T-helper 22 cell (primary cell): ENCODE measurements at places on chromosomes 11 and 22.

GRCh38 chr11:7851391-7851790 lies 54.6 kb upstream of the OR5P2 start:
- no peak for DNase-seq

GRCh38 chr22:49551897-49552614 lies 275.6 kb downstream of the BRD1 start:
- DNase-seq, result no peak

- peak; percentile 34 for DNase-seq
Observed at GRCh38 chr11:2928605-2929530, at the start of gene PHLDA2. PHLDA2 (minus strand) TSS chr11:2929420; CDS start chr11:2929364, 56 bp downstream.

- no peak for DNase-seq
Observed at GRCh38 chr11:134499990-134500389, 87.9 kb upstream of the B3GAT1 start.

- no peak for DNase-seq
Observed at GRCh38 chr11:113314065-113314388, 356 bp upstream of the TTC12 start.

GRCh38 chr11:11992257-11993212 lies 15.9 kb downstream of the DKK3 start:
- DNase-seq, result no peak

GRCh38 chr11:47724041-47724729 lies 9.0 kb upstream of the AGBL2 start:
- DNase-seq, result no peak

DNA sequence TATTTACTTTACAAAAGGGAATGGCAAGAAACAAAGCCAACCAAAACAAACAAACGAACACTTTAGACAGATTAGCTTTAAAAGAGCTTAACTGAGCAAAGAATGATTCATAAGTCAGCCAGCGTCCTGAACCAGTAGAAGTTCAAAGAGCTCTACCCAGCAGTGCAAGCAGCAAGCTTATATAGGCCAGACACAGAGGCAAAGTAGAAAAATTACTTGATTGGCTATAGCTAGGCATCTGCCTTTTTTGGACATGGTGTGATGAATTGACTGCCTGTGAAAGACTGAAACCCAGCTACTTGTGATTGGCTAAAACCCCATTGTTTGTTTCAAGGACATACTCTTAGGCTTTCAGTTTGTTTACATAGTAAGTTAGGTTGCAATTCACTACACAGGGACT lies 2120.0 kb upstream of the RAG2 start:
- no peak for DNase-seq

GRCh38 chr22:36771356-36772063 lies 4.4 kb downstream of the IFT27 start:
- DNase-seq, result no peak

DNA sequence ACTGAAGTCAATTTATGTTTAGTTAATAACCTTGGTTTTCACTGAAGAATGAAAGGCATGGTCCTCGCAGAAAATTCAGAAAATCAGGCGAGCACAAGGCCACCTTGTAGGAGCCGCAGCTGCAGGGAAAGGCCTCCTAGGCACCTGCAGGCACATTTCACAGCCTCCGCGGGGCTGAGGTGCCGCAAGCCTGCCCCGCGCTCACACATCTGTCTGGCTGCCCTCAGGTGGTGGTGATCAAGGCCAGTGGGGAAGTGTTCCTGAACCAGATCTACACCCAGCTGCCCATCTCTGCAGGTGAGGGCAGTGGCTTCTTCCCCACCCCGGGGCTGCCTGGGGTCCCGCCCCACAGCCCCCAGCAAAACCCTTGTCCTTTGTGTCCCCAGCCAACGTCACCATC lies 10.5 kb downstream of the MUC5AC start:
- DNase-seq, result no peak

DNA sequence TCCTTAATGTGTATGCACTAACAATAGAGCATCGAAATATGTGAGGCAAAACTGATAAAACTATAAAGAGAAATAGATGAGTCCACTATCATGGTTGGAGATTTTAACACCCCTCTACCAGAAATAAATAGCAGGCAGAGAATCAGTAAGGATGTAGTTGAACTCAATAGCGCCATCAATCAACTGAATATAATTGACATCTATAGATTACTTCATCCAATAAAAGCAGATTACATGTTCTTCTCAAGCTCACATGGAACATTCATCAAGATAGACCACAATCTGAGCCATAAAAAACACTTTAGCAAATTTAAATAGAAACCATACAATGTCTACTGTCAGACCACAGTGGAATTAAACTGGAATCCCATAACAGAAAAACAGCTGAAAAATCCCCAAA lies 46.9 kb upstream of the NUP160 start:
- DNase-seq, result no peak

GRCh38 chr11:225734-226453 lies 10.2 kb downstream of the SIRT3 start:
- no peak for DNase-seq

- DNase-seq, result peak; percentile 37
Observed at GRCh38 chr11:61120706-61121191, 18.5 kb downstream of the CD5 start.

- no peak for DNase-seq
Observed at GRCh38 chr11:61416941-61417340, 12.8 kb downstream of the CPSF7 start.

DNA sequence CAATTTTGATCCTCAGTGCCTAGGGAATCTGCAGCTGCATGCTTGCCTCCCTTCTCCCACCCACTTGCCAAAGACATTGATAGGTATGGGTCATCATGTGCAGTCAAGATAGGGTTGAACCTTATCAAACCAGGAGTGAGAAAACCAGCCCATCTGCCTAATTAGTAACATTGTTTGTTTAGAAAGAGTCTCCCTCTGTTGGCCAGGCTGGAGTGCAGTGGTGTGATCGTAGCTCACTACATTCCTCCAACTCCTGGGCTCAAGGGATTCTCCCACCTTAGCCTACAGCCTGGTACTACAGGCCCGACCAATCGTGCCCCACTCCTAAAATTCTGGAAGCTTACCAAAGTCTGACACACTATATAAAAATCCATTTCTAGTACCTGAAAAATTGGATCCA lies 4.6 kb downstream of the C11orf71 start:
- DNase-seq, result no peak

GRCh38 chr22:24209016-24209415 lies 27.7 kb downstream of the SUSD2 start:
- no peak for DNase-seq

DNA sequence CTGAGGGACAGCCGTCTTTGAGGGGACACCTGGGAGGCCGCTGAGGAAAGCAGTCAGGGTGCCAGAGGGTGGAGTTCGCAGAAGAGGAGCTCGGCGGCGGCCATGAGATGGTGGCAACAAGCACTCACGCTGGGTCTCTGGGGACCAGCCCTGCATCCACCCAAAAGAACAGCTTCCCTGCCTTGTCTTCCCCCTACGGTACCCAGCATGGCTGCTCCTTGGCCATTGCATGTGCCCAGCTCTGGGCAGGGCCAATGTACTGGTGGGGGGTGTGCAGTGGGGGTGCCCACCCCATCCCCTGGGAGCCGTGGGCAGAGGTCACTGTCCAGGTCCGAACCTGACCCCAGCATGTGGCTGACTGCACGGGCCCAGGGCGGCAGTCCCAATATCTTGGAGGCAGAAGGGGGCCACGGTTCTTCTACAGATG lies 42.3 kb downstream of the OSBPL5 start:
- no peak for DNase-seq

DNA sequence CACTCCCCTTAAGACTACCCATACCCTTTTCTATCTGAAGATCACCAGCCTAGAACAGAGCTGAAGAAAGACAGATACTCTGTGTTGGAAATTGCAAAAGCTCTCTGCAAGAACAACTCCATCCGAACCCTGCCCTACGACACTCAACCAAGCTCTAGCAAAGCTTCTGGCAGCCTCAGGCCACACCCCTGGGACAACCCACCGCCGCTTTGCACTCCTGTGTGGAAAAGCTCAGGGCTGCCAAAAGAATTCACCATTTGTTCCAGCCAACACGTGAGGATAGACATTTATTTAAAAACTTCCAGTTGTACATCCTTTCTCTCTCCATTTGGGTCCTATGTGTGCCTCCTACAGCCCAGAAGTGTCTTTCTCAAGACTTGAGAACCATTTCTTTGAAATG lies 62.4 kb upstream of the CD5 start:
- no peak for DNase-seq

DNA sequence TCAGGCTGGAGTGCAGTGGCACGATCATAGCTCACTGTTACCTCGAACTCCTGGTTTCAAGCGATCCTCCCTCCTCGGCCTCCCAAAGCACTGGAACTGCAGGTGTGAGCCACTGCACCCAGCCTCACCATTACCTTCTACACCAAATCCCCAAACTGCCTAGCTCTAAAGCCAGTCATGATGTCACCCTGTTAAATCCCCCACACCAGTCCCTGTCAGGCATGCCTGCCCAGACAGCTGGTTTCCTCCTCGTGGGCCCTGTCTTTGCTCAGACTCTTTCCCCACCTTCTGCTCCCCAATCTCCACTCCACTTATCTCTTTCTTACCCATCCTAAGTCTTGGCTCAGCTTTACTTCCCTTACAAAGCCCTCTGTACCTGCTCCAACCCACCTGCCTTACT lies 12.5 kb upstream of the EXPH5 start:
- DNase-seq, result no peak

DNA sequence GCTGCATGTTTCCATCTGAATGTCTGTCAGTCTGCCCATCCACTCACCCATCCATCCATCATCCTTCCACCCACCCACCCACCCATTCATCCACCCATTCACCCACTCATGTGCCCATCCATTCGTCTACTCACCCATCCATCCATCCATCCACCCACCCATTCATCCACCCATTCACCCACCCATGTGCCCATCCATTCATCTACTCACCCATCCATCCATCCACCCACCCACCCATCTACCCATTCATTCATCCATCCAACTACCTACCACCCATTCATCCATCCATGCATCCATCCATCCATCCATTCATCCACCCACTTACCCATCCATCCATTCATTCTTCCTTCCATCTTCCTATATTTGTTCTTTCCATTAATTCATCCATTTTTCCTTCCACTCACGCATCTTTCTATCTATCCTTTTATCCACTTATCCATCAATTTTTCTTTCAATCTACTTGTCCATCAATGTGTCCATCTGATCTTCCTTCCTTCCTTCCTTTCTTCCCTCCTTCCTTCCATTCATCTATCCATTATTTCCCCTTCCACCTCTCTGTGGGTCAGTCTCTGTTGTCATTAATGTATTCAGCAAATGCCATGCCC lies 8.0 kb downstream of the CRYBB3 start:
- DNase-seq, result no peak

DNA sequence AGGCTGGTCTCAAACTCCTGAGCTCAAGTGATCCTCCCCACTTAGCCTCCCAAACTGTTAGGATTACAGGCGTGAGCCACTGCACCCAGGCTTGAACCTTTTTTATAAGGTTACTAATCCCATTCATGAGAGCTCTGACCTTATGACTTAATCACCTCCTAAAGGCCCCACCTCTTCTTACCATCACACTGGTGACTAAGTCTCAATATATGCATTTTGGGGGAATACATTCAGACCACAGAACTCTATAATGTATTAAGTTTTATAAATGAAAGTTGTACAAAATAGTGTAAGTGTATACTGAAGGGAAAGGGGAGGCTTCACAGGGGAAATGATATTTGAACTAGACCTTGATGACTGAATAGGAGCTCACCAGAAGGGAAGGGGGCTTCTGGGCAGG lies 28.4 kb upstream of the RBFOX2 start:
- no peak for DNase-seq

- no peak for DNase-seq
Observed at GRCh38 chr11:36304351-36304750, 8.3 kb downstream of the PRR5L start.

DNA sequence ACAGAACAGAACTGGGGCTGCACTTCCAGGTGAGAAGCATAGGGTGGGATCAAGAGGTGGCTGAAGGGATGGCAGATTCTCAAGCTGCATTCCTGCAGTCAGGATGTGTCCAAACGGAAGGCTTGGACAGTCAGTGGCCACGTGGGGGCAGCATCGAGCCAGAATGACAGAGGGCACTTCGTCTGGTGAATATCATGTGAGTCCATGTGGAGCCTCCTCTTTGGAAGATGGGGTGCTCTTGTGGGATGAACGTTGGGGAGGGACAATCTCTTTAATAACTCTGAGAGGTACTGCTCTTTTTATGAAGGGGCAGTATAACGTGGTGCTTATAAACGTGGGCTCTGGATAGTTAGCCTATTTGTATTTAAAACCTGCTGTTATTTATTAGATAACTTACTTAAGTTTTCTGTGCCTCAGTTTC lies 154.9 kb upstream of the NAV2 start:
- DNase-seq, result no peak

DNA sequence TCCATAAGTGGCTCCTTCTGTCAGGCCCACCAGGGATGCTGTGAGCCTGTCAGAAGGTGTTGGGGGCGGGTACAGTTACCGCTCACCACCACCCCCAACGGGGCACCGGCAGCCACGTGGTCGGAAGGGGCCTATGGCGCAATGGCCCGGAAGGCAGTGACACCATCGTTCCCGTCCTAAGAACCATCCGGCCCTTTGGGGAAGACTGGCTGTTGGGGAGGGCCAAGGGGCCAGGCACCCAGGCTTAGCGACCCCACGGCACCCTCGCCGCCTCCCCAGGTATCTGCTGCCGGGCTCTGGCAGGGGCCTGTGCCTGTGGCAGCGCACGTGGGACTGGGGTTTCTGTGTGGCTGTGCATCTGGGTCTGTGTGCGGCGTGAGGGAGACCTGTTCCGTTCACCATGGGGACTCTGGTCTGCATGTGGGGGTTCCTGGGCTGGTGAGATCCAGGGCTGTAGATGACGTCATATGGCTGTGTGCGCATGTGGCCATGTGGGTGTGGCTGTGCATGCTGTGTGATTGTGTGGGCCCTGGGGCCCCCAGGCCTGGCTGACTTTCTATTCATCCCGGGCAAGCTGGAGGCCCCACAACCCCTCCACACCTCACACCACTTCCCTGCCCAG lies 717 bp downstream of the OSM start:
- peak; percentile 78 for DNase-seq

DNA sequence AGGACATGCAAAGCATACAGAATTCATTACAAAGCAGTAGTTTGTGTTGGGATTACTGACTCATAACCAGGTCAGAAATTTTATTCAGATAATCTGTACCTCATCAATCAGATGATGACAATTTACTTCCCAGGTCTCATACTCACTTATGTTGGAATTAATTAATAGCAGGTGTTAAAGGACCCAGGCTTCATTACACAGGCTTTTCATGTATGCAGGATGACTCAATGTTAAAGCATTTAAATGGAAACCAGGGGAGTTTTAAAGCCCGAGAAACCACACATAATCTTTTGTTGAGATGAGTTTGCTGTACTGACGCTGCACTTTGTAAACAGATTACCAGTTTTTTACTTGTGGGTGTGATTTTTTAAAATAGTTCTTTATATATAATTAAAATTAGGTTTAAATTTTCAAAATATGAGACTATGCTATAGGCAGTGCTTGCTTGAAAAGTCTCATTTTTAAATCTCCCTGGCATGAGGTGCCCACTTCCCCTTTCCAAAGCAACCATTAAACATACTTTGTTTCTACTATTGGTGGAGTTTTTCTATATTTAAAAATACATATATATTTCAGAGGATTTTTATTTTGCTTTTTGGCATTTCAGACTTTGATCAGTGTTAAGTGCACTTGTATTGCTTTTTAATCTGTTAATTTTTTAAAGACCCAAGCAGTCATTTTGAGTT lies 41.0 kb downstream of the CEP57 start:
- no peak for DNase-seq

GRCh38 chr11:120283124-120283523 lies 42.0 kb upstream of the TLCD5 start:
- no peak for DNase-seq

GRCh38 chr11:125591649-125592304 lies 875 bp upstream of the STT3A start:
- peak; percentile 5 for DNase-seq

- DNase-seq, result no peak
Observed at GRCh38 chr11:76155500-76156227, 50.6 kb downstream of the WNT11 start.

- DNase-seq, result no peak
Observed at GRCh38 chr22:22085702-22086500, 103.3 kb upstream of the TOP3B start.
